ENCODE measurements at places on chromosomes 7 and 10. TPM values are rescaled to one million over a fixed set of nuclear protein-coding genes. Genes with fewer than 3 reads are reported as not detected.

CHST15 gene
- polyA plus RNA-seq, result 0.07 TPM

HELLS gene
- 2.9 TPM for polyA plus RNA-seq

ADCK2 gene
- 33.9 TPM for polyA plus RNA-seq

PROSER2 gene
- polyA plus RNA-seq, result not detected

TMEM140 gene
- polyA plus RNA-seq, result 47.5 TPM

CASTOR2 gene
- polyA plus RNA-seq, result 1.4 TPM

PPP1R3C gene
- not detected for polyA plus RNA-seq

AZGP1 gene
- polyA plus RNA-seq, result not detected

All from immature natural killer cell (primary cell).